Activated T-cell treated with anti-CD3 and anti-CD28 coated beads for 4 hours (primary cell): ENCODE measurements at places on chromosomes 2 and 18.

- DNase-seq, result no peak
Observed at GRCh38 chr2:145759228-145759915, 1239.5 kb upstream of the ZEB2 start.

DNA sequence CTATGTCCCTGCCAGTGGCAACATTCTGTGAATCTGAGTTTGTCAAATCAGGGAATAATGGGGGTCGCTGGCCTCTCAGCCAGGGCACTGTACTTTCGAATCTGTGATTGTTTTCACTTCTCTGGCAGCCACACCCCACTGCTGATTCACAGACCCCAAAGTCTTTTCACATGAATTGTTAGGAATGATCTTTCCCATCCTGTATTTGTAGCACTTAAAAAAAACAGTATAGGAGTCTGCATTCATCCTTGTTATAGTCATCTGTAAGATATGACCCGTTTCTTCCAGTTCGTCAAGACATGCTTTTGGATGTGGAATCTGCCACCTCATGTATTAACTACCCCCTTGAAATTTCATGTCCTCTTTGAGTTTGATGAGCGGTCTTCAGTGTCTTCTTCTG is 928 bp downstream of the NAGK start:
- no peak for DNase-seq

DNA sequence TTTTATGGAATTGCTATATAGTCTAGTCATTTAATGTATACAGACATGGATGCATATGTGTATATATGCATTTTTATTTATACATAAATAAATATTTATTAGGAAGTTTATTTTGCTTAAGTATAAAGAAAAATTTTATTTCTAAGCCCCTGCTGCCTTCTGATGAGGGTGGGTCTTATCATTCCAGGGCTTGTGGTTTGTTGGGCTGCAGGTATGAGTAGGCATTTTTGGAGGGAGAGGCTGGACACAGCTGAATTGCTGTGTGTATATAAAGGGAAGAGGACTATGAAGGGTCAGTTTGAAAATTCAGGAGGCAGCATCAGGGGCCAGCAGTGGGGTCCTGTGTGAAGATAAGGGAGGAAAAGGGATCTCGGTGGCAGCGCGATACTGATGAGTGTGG is 189.4 kb downstream of the TMEM182 start:
- DNase-seq, result no peak

DNA sequence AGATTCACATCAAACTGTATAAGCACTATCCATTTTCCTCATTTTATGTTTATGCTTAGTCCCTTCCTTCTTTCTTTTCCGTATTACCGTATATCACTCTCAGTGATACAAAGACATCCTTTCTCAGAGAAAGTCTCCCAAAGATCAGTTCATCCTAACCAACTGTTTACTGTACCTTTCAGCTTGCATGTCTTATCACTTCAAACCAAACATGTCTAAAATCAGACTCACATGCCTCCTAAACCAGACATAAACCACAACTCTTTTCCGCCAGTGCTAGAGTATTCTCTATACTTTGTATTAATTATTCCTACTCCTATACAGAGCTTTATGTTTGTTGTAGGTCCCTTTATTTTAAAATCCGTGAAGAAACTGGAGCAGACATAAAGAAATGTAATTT is 41.5 kb downstream of the KCMF1 start:
- no peak for DNase-seq

DNA sequence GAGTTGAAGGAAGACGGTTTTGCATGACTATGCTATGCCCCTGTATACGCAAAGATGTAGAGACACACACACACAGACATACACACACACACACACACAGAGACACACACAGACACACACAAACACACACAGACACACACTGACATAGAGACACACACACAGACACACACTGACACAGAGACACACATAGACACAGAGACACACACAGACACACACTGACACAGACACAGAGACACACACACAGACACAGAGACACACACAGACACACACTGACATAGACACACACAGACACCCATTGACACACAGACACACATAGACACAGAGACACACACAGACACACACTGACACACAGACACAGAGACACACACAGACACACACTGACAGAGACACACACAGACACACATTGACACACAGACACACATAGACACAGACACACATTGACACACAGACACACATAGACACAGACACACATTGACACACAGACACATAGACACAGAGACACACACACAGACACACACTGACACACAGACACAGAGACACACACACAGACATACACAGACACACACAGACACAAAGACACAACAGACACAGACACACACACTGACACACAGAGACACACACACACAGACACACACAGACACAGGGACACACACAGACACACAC is 121.3 kb downstream of the BCL2 start:
- no peak for DNase-seq
